Activated CD8-positive, alpha-beta memory T cell treated with anti-CD3 and anti-CD28 coated beads for 1 hour (primary cell): ENCODE measurements at places on chromosomes 4 and X.

GRCh38 chr4:898869-899555, 33.1 kb downstream of the GAK start:
- DNase-seq = no peak

- DNase-seq = no peak
Measured at GRCh38 chrX:104568304-104568915, 2.4 kb downstream of the IL1RAPL2 start.

DNA sequence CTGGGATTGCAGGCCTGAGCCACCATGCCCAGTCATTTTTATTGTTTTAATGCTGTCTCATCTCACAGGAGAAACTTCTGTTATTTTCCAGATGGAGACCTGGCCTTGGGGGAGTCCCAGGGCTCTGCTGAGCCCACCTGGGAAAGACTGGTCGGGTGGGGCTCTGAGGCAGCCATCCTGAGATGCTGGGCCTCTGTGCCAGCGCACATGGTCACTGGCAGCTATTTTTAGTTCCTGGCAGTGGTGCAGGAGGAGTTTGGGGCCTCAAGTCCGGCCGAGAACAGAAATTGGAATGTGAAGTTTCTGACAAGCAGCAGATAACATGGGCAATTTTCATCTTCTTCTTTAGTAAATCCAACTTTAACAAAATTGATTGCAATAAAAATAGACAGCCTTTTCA, 44.5 kb downstream of the SORCS2 start:
- DNase-seq = no peak

DNA sequence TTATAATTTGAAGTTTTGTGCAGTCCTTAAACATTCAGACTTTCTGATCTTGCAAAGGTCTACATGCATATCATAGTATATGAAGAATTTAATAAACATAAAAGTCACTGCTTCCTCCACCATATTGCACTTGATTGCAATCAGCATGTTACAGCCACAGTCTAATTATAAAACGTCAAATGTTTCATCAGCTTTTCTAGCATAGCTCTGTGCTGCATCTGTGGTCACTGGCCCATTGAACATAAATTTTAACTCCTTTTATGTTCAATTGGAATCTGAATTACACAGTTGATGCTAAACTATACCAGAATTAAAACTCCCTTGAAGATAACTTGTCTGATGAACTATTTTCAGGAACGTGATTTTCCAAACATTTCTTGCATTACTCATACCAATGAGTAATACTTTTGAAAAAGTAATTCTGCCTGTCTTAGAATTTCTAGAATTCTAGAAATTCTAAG, 329.1 kb downstream of the GALNTL6 start:
- no peak for DNase-seq

GRCh38 chrX:30308263-30309138, 689 bp downstream of the NR0B1 start:
- DNase-seq = no peak

- no peak for DNase-seq
Measured at GRCh38 chr4:3174371-3175338, 74.3 kb upstream of the MSANTD1 start.

- no peak for DNase-seq
Measured at GRCh38 chr4:134807231-134807745, 605.7 kb upstream of the PABPC4L start.

DNA sequence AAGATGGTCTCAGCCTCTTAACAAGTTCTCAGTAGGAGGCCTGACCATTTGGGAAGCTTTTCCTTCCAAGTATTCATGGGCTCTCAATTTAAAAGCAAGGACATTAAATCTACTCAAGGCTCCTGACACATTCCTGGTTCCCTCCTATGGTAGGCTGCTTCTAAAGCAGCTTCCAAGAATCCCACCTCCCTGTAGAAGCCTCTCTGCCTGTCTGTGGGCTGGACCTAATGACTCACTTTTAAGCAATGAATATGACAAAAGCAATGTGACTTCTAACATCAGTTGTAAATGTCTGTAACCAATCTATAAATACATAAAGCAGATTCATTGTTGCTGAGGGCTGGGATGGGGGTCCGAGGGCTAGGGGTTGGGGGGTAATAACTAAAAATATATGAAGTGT, 99.5 kb upstream of the FAM9B start:
- DNase-seq = no peak

GRCh38 chrX:319579-320125, 1.1 kb upstream of the GTPBP6 start:
- DNase-seq = no peak

DNA sequence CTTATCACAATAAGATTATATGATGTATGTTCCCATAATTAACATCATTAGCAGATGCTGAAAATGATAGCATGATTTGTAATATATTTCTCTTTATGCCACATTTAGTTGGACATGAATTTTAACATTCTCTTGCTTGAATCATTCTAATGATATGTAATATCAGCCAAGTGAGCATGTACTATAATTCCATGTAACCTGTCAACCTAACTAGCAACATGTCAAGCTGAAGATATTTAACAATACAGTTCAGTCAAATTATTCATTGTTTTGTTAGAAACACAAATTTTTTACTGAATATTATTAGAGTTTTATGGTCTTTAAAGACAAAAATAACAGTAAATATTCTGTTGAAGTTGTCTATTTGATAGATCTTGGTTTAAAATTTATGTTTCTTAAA, 920.4 kb upstream of the PCDH10 start:
- DNase-seq = no peak

DNA sequence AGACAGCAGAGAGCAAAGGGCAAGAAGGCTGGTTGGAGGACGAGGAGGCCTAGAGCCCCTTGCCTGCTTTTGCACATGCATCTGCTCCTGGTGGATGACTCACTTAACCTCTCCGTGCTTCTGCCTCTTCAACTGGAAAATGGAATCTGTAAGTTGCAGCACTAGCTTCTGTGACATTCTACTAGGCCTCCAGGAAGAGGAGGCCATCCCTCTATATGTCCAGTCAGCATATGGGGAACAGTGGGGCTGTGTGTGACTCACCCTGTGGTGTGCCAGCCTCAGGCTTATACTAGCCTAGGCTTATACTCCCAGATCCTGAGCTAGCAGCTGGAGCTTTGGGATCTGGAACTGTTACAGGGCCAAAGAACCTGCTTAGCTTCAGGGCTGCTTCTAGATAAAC, 36.0 kb downstream of the RTL9 start:
- DNase-seq = no peak

GRCh38 chrX:13547671-13548070, 21.7 kb upstream of the EGFL6 start:
- no peak for DNase-seq

- no peak for DNase-seq
Measured at GRCh38 chrX:153061732-153062131, 5.5 kb downstream of the PNMA3 start.

- DNase-seq = no peak
Measured at GRCh38 chr4:54169176-54169575, 59.9 kb upstream of the PDGFRA start.

DNA sequence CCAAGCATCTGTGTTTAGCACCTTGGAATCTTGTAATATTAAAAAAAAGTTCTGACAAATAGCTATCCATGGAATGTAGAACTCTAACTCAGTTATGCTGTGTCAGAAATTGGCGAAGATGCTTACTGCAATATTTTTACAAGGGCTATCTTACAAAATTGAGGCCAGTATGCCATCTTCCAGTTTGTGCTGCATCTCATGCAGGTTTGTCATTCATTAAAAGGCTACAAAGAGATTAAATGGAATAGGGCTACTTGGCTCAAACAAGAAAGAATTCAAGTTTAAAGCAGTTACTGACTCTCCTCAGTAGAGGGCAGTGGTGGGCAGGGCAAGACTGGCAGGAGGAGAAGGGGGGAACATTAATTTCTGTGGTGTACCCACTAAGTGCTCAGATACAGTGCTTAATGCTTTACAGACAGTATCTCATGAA, 66.5 kb downstream of the SHROOM4 start:
- DNase-seq = no peak
